Renal cortex interstitium (tissue), 15 donors: ENCODE measurements at places on chromosomes 6 and 20. TPM values are rescaled to one million over a fixed set of nuclear protein-coding genes. Genes with fewer than 3 reads are reported as not detected.
A peak's percentile ranks its signal among the peaks of the same experiment; 100 is the strongest.

Gene HTR1E
- 0.92 TPM for polyA plus RNA-seq

GRCh38 chr6:148577687-148578488 is 168.9 kb upstream of the UST start:
- peak; percentile 55 for DNase-seq

- DNase-seq: peak; percentile 39
Measured at GRCh38 chr6:121436274-121436857, 920 bp downstream of the GJA1 start.

- DNase-seq: no peak
Measured at GRCh38 chr6:26199773-26200764, 112.8 kb downstream of the HFE start.

- DNase-seq: no peak
Measured at GRCh38 chr6:166677941-166678340, 50.9 kb upstream of the RPS6KA2 start.

GRCh38 chr6:152301021-152301764 is 336.0 kb downstream of the SYNE1 start:
- DNase-seq: no peak

- no peak for DNase-seq
Measured at GRCh38 chr6:141752677-141753076, 380.0 kb upstream of the GJE1 start.

GRCh38 chr6:20906945-20907344 is 372.7 kb downstream of the CDKAL1 start:
- no peak for DNase-seq

Gene PACRG
- 14.2 TPM for polyA plus RNA-seq

Gene OR12D3
- not detected for polyA plus RNA-seq

DNA sequence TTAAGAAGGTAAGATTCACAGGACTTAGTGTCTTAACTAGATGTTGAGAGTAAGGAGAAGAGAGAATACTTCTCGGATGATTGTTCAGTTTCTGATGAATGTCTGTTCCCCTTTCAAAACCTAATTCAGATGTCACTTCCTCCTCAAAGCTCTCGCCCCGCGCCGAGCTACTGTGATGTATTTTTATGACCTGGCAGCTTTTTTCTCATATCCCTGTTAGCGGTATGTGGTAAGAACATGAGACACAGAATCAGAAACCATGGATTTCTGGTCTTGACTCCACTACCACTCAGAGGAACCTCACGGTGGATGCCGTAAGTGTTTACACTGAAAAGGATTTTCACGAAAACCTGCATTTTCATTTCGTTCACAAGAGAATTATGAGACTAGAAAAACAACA is 48.4 kb downstream of the CEP43 start:
- DNase-seq: no peak

Gene PXDC1
- 19.7 TPM for polyA plus RNA-seq

- DNase-seq: no peak
Measured at GRCh38 chr6:38149531-38149930, 330.0 kb downstream of the ZFAND3 start.

DNA sequence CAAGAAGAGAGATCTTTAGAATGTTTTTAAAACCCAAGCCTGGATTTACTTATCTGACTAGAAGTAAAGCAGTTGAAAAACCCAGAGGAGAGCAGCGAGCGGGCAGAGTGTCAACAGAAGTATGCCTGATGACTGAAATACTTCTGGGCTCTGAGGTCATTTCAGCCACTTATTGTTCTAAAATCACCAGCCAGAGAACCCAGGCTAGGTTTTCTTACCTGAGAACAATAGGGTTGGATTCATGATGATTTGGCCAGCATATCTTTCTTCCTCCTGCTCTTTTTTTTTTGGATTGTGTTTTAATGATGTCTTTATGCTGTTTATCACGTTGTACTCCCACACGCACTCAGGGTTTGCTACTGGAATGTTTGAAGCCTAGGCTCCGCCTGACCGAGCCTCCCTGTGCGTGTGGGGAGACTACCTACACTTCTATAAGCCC is 63.0 kb upstream of the KIF25 start:
- DNase-seq: no peak

- no peak for DNase-seq
Measured at GRCh38 chr6:150633486-150633834, 33.8 kb downstream of the PLEKHG1 start.

DNA sequence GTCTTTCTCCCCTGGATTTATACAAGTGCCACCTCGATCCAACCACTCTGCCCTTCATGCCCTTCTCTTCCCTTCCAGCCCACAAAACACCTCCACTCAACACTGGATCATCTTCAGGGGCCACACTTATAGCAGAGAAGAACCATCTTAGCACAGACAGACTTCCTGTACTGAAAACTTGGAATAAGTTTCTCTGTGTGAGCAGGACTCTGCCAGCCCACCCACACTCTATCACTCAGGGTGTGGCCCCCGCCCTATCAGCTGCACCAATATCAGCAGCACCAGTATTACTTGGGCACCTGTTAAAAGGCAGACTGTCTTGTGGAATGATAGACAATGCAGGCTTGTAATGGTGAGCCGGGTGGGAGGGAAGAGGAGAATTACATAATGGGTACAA is 86.7 kb downstream of the SCML4 start:
- no peak for DNase-seq

DNA sequence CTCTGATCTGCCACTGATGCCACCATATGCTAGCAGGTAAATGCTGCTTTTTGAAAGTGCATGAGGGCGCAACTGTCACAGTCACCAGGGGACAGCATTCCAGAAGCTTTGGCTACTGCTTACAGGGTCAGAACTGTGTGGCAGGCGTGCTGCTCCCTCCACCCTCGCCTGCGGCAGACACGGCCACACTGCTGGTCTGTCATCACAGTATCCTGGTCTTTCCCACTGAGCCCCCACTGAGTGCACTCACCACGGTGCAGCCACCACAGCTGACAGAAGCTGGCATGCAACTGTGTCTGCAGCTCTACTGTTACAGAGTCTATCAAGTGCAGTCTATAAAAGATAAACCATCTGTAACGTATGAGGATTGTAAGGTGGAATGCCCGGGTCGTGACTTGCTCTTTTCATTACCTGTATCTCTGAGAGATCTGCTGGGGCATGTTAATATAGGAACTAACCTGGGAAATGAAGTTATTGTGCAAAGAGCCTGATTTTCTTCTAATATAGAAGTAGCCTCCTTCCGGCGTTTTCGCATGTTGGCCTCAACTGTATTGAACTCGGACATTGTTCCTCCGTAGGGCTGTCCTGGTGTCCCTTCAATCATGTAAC is 24.5 kb downstream of the GCLC start:
- no peak for DNase-seq

GRCh38 chr20:33377366-33377765 is 24.0 kb downstream of the CDK5RAP1 start:
- DNase-seq: no peak

DNA sequence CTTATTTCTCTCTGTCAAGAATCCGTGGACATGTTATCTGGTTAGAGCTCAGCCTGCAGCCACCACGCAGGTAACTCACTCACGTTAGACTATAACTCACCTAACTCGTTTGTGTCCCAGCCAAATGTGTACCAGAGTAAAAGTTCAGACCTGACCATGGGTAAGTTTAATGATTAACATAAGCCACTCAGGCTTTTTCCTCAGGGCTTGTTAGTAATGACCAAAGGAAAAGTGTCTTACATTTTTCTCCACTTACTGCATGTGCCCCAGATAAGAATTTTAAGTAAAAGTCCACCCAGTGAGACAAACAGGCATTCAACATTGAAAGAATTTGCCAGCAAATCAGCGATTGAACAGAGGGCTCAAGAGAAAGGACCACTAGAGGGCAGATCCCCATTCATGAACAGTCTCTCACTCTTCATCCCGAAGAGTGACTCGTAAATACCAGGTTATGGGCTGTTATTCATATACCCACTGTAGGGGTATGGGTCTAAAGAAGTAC is at the start of gene PKHD1:
Gene PKHD1, minus strand, starts transcription at position 116 of the 502 bp plus-strand sequence. CDS start 2,680 bp downstream, outside the sequence.
- peak; percentile 61 for DNase-seq

Gene DPM1
- polyA plus RNA-seq: 59.0 TPM

DNA sequence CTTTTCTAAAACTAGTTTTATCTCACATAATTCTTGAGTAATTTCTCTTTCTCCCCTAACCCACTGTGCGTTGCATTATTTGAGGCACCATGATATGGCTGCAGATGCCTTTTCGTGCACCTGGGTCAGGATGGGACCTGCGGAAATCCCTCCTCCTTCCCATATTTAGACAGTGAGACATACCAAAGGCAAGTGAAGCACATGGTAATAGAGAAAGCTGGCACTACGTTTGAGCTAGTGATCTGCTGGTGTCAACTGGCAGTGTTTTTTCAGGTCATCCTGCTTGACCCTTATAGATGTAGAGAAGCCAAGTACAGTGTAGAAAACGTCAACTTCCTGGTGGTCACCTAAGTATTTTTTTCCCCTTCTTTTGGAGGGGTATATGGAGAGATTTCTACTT is 71.7 kb downstream of the FOXO3 start:
- DNase-seq: no peak

Gene WFDC12
- polyA plus RNA-seq: not detected

Gene TSHZ2
- 13.3 TPM for polyA plus RNA-seq

GRCh38 chr6:1686117-1687098 is 76.7 kb downstream of the FOXC1 start:
- no peak for DNase-seq

DNA sequence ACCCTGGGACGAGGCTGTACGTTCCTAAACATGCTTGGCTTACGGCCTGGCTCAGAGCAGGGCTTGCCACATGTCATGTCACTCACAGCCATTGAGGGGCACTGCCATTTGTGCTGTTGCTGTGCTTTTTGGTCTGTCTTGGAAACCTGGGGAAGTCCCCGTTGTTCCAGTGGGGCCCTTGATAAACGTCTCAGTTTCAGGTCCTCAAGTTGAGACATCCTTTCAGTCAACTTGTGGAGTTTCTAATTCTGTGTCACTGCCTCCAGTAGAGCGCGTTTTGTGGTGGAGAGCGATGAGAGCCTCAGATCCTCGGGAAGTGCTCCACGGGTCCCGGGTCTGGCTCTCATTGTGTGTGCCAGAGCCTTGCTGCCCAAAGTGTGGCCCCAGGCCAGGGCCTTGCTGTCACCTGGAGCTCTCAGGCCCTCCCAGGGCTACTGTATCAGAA is 43.0 kb upstream of the CCR6 start:
- DNase-seq: no peak

DNA sequence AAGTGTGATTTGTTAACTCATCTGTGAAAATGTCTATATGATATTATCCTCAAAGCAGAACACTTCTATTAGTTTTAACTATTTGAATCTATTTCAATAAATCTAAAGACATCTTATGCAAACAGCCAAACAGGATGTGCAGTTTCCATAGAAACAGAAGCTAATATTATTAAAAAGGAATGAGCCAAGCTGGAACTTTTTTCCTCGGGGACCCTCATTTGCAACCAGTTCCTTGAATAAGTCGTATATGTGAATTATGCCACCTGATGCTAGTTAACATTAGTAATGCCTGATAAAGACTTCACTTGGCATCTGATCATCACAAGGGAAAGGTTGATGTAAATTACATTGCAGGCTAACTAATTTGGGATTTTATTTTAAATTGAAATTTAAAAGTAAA is 216.9 kb upstream of the SMLR1 start:
- peak; percentile 16 for DNase-seq

DNA sequence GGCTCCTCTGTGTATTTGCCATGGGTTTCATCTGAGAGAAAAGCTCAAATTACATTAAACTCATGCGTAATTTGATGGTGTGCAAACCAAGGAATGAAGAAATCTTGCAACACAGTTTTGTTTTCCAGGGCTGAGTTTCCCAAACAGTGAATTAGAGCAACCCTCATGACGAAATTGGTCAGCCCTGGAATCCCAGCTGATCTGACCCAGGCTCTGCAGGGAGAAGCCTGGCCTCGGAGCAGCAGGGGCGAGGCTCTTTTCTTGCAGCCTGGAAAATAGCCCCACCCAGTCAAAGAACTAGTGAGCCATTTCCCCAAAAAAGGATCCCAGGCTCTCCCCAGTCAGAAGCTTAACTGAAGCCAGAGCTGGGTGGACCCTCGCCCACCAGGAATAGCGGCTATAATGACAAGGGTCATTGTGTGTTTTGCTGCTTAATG is 107.3 kb upstream of the SNX9 start:
- DNase-seq: no peak

DNA sequence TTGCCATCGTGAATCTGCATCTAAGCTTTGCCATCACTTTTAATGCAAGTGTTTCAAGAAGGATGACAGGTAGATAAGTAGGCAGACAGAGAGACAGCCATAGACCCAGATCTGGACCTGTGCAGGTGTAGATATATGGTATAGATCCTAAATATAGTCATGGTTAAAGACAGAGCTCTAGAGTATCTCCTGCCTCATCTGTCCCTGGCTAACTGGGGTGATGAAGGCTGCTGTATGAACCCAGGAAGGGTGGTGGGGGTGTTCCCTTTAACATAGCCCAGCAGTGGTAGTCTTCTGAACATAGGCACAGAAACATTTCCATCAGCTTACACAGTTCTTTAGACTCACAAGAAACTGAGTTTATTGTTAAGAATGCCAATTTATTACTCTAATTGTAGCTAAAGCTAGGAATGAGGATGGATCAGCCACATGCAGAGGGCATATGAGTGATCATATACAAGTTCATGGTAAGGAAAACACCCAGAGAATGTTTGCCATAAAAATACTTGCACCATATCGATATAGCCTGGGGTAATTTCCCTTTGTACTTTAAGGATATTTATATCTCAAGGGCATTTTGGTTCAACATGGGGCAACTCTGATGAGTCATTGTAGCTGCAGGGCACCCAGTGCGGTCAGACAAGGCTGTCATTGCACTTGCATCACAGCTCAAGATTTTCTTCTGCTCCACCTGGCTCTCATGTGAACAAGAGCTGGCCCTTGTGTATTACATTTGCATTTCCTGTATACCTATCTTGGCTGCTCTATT is 587.2 kb downstream of the EPM2A start:
- no peak for DNase-seq

DNA sequence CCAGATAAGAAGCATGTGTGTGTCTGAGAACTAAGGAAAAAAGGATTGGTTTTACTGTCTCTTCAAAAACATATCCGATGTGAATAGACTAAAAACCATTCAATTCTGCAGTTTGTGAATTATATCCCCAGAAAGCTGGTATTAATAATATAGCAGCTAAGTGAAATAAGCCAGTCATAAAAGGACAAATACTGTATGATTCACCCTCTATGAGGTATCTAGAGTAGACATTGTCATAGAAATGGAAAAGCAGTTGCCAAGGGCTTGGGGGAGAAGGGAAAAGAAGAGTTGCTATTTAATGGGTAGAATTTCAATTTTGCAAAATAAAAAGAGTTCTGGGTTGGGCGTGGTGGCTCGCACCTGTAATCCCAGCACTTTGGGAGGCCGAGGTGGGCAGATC is 137.5 kb downstream of the ATXN1 start:
- no peak for DNase-seq

DNA sequence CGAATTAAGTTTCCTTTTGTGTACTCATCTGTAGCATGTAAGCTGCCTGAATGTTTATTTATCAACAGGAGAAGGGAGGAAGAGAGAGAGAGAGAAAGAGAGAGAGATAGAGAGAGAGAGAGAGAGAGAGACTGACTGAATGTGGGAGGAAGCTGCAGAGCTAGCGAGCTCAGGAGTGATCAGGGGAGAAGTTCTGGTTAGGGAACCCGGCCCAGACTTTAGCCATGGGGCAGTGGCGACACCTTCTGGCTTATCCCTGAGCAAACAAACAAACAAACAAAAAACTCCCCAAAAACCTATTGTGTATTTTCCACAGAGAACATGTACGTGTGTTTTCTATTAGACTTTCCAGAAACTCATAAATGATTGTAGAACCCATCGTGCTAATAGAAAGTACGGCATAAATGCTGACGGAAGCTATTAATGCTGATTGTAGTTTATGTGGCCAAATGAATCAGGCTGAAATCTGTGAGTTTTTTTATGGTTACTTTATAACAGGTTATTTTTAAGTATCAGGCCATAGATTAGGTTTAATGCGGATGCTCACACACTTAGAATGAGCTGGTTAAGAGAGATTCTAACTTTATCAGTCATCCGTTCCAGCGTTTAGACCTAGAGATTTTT is 92.8 kb downstream of the CLIC5 start:
- DNase-seq: peak; percentile 51
